ENCODE measurements at places on chromosomes 16 and 17.

- no peak for DNase-seq
Measured at GRCh38 chr17:45577571-45578279, 87.2 kb upstream of the PLEKHM1 start.

DNA sequence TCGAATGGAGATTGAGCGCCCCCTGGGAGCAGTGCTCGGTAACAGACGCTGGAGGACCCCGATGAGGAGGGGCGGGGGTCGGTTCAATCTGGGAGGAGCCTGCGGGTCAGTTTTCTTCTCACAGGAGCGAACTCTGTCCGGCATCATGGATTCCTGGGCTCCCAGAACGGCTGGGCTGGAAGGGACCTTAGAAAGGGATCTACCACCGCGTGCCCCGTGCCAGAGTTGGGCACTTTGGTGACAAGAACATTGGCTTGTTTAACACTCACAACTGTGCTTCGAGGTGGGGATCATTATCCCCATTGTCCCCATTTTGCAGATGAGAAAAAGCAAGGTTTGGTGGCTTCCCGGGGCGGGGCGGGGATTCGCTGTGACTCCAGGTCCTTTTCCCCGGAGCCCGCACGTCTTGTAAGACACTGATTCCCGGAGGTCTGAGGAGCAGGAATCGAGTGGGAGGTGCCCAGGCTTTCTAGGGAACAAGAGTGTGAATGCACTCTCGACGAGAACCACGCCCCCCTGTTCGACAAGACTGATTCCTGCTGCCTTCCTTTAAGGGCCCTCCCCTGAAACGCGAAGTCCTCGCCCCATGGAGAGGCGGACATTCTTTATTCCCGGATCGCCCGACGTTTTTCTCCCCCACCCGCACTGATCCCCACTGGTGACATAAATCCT, 1.5 kb upstream of the FBXL19 start:
- peak; percentile 96 for DNase-seq

DNA sequence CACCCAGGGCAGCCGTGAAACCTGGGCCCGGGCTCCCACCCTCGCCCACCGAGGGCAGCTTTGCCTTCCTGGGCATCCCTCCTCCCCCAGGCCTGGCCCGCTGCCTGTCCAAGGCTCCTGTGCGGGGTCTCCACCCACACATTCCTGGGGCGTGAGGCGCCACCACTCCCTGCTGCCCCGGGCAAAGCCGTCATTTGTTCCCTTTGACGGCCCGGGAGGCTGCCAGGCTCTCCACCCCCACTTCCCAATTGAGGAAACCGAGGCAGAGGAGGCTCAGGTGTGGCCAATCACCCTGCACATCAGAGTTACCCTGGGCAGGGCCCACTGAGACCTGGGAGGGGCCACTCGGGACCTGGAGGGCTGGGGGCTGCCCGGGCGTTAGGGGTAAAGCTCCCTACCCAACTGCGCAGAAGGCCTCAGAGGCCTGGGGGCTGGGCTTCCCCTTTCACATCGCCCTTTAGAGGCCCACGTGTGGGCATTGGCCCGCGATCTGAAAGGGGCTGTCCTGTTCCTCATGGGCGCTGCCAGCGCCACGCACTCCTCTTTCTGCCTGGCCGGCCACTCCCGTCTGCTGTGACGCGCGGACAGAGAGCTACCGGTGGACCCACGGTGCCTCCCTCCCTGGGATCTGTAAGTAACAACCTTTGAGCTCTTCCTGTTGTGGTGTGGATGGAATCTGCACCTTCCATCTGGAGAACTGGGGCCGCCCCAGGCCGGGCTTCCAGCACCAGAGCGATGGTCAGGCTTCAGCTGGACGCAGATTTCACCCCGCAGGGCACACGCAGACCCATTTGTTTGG, at the start of gene MSLN:
Gene MSLN, plus strand, starts transcription at position 190 of the 799 bp plus-strand sequence. CDS start 1,947 bp downstream, outside the sequence.
- peak; percentile 78 for DNase-seq

GRCh38 chr17:4931963-4932362, at the start of gene GP1BA:
Gene GP1BA (plus strand): TSS chr17:4932277. CDS start chr17:4932605, 328 bp downstream.
- no peak for DNase-seq

GRCh38 chr16:19228052-19228451, 57.5 kb upstream of the CLEC19A start:
- DNase-seq, result peak; percentile 72

GRCh38 chr17:6496640-6497441, 52.6 kb downstream of the PIMREG start:
- DNase-seq, result no peak

- DNase-seq, result peak; percentile 40
Measured at GRCh38 chr16:68289621-68290329, 21.0 kb downstream of the SLC7A6OS start.
